ENCODE measurements at places on chromosomes 16 and 17.

DNA sequence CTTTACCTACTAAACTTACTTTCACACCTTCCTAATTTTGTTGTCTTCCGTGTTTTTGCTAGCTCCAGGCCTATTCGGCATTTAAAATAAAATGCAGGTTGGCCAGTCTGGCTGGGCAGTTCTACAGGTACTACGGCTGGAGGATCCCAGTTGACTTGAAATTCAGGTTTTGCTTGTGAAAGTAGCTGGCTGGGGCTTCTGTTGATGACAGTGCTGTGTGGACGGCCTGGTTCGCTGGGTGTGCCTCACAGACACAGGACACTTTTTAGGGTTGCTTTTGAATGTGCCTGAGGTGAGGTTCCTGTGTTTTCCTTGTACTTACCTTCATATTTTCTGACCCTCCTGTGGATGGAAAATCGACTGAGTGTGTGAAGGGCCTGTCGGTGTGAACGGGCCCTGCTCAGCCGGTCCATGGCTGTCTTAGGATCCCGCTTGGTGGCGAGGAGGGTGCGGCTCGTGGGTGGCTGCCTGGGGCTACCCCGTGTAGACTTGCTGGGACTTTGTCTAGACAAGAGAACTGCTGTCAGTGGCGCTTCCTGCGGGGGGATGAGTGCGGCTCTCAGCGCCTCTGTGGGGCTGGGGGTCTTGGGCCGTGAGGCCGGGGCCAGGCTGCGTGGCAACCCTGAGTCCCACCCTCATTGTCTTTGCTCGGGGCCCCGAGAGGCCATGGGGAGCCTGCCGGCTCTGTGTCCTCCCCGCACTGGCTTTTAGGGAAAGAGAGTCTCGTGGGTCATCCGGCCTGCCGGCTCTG, 18.7 kb upstream of the ZNF750 start:
- DNase-seq, result no peak

DNA sequence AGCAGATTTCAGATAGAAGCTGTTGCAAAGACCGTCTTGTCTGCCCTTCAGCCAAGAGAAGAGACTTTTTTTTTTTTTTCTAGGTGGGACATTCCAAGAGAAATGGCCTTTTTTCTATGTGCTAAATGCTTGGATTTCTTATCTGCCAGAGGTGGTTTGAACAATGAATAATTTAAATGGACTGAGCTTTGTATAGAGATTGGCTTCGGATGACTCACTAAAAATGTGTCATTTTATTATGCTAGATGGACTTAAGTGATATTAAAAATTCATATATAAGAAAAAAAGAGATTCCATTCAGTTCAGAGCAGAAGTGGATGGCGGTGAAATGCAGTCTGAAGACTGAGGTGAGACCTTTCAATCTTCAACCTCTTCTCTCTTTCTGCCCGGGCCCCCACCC, 58.4 kb downstream of the MEAK7 start:
- DNase-seq, result no peak

DNA sequence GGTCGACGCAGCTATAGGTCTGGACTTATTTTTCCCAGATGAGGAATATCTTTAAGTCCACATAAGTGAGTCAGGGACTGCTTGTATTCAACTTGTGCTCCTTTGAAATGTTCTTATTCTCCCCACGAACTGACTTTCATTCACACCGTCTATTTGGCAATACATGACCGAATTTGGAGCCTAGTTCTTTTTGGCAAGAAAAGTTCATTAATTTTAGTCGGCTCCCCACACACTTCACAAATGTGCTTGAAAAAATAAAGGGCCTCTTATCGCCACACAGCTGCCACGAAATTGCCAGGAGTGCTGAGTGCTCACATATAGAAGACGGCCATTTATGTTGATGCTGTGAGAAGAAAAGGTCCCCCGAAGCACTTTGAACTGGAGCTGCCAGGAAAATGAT, 152.6 kb downstream of the PRKCA start:
- DNase-seq, result peak; percentile 57

DNA sequence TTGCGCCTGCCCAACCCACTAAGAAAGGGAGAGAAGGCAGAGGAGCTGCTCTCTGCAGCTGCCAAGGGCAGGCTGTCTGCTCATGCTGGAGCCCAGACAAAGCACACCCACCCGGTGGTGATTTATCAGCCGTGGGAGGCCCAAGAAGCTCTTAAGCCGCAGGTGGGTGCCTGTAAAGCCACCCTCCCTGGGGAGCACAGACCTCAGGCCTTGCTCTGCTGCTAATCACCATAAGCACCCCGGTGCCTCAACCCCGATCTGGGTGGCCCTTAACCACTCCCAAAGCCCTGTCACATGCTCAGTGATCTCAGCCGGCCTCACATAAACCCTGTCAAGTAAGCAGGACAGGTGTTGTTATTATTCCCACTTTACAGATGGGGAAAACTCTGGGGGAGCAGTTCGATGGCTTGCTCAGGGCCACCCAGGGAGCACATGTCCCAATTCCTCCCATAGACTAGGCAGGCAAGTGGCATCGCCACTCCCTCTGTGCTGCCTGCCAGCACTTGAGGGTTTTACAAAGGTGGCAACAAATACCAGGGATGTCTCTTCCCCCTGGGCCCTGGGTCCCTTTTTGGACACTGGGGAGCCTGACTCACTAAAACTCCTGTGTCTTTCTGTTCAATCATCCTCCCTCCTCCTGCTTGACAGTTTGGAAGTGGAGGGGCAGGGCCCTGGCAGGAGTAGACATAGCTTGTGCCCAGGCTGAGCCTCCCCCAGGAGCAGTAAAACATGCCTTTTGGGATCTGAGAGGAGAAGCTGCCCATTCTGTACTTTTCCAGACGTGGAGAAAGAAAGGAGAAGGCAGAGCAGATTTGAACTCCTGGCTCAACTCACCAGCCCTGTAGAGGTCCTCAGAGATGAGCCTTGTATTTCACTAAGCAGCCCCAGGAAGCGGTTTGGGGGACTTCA, 299.3 kb downstream of the SOX9 start:
- peak; percentile 34 for DNase-seq

- DNase-seq, result no peak
Observed at GRCh38 chr17:7700510-7700909, 4.5 kb upstream of the EFNB3 start.

DNA sequence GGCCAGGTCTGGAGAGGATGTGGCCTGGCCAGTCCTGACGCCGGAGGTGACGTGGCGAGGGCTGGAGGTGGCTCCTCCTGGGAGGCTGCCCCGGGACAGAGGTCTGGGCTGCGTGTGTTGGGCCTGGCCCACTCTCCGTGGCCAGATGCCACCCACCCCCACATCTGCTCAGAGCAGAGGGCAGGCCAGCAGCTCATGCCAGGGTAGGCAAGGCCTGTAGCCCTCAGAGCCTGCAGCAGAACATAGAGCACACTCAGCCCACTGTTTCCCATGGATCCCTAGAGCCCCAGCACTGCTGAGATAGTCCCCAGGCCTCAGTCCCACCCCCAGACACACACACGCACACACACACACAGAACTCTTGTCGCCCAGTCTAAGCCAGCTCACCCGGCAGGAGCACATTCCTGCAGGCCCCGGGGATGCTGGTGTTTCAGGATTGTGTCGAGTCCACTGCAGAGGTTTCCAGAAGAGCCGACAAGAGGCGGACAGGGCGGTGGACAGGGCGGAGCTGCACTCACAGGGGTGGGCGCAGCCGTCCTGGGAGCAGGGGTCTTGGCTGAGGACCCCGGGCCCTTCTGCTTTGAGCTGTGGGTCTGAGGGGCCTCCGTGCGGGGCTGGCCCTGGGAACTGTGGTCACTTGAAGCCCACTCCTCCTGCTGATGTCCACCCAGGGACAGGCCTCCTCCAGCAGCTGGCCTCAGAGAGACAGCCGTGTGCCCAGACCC, 33.4 kb downstream of the SOX8 start:
- peak; percentile 50 for DNase-seq

GRCh38 chr16:52861614-52862022, 191.1 kb downstream of the CHD9NB start:
- DNase-seq, result peak; percentile 77

DNA sequence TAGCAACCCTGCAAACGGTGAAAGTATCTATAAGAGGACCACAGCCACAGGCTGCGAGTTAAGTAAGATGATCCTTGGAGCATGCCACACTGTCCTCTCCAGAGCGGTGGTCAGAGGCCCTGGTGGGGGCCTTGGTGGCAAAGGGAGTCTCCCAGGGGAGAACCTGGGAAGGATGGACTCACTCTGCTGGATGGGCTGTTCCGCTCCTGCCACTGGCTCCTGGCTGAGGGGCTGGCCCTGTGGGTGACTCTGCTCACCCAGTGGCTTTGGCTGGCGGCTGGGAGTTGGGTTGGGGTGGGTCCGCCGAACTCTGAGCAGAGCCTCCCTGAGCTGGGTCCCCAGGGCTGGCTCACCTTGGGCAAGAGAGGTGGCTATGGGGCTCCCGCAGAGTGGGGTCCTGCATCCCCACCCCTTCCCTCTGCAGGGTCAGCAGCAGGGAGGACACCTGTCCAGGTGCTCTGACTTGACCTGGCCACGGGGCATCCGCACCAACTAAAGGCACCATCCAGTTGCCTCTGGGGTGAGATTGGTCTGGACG, 7.3 kb downstream of the CDK5R1 start:
- no peak for DNase-seq

GRCh38 chr17:7440834-7441195, 1.5 kb downstream of the FGF11 start:
- peak; percentile 79 for DNase-seq

- no peak for DNase-seq
Observed at GRCh38 chr17:4010754-4011153, 46.5 kb upstream of the ATP2A3 start.

- DNase-seq, result no peak
Observed at GRCh38 chr17:17874478-17874877, 37.7 kb upstream of the SREBF1 start.

DNA sequence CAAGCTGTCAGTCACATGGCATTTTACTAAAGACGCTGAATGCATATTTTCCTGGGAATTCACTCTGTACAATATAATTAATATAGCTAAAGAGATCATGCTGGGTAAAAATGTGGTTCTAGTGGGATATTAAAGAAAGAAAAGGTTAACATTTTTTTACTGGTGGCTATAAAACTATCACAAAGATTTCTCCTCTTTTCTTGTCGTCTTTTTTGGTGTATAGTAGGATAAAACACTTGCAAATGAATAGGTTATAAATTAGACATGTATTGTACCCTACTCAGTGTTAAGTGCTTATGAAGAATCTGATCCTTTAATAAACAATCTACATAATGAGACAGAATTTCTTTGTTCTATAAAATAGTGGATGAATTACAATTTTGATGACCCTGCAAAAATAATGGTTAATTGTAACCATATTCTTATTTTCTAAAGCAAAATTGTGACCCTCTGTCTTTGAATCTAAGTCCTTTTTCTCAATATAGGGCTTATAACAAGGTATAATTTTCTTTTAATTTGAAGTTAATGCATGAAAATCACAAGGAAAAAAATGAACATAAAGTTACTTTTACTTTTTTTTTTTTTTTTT, 1540.4 kb upstream of the GOT2 start:
- DNase-seq, result no peak

GRCh38 chr16:12344577-12345343, 368.2 kb downstream of the SNX29 start:
- DNase-seq, result no peak

- DNase-seq, result peak; percentile 54
Observed at GRCh38 chr16:66512272-66513110, 37.4 kb downstream of the TK2 start.

- no peak for DNase-seq
Observed at GRCh38 chr17:29169806-29170591, 10.2 kb downstream of the MYO18A start.

DNA sequence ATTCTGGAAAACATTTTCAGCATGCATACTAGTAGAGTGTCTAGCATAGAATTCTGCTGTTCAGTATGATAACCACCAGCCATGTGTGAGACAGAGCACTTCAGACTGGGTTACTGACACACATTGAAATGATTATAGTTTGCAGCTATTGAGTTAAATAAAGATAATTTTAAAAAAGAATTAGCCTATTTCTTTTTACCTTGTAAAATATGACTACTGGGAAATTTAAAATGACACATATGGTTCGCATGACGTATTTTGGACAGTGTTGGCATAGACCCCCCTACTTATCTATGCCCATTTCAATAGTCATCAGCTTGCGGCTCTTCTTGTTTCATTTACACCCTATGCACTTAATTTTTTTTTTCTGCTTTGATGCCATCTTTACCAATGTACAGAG, 4.7 kb upstream of the SDK2 start:
- no peak for DNase-seq

DNA sequence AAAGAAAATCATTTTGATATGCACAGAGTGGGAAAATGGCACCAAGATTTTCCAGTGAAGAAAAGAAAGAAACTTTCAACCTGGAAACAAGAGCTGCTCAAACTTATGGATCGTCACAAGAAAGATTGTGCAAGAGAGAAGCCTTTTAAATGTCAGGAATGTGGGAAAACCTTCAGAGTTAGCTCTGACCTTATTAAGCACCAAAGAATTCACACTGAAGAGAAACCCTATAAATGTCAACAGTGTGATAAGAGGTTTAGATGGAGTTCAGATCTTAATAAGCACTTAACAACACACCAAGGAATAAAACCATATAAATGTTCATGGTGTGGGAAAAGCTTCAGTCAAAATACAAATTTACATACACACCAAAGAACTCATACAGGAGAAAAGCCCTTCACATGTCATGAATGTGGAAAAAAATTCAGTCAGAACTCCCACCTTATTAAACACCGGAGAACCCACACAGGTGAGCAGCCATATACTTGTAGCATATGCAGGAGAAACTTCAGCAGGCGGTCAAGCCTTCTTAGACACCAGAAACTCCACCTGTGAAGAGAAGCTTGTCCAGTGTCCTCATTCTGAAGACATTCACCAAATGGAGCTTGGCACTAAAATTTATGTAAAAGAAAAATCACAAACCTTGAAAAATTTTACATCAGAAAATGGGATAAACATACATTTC, 12.2 kb downstream of the ZNF75A start:
- DNase-seq, result peak; percentile 8

GRCh38 chr16:12207939-12208338, 231.4 kb downstream of the SNX29 start:
- DNase-seq, result no peak

- peak; percentile 86 for DNase-seq
Observed at GRCh38 chr17:9389111-9389527, 186.5 kb downstream of the STX8 start.

- no peak for DNase-seq
Observed at GRCh38 chr17:77893144-77894044, 65.1 kb upstream of the TNRC6C start.

GRCh38 chr17:68605914-68606313, 4.7 kb upstream of the FAM20A start:
- DNase-seq, result no peak

- DNase-seq, result no peak
Observed at GRCh38 chr16:3096362-3096761, 2.7 kb downstream of the ZSCAN10 start.

Data from astrocyte of the hippocampus (primary cell).